ENCODE measurements at places on chromosomes 5 and 9. TPM values are rescaled to one million over a fixed set of nuclear protein-coding genes. Genes with fewer than 3 reads are reported as not detected.

LURAP1L gene
- 32.5 TPM for total RNA-seq

PCDHB7 gene
- total RNA-seq, result 7.9 TPM

C5orf58 gene
- total RNA-seq, result not detected

ZDHHC11 gene
- 10.3 TPM for total RNA-seq

GFI1B gene
- 1.4 TPM for total RNA-seq

LRRTM2 gene
- total RNA-seq, result 124 TPM

SOX30 gene
- 0.16 TPM for total RNA-seq

CER1 gene
- 0.88 TPM for total RNA-seq

AFAP1L1 gene
- total RNA-seq, result 21.0 TPM

PRRX2 gene
- 7.9 TPM for total RNA-seq

FSTL4 gene
- 10.0 TPM for total RNA-seq

CRAT gene
- total RNA-seq, result 23.3 TPM
